ENCODE measurements at places on chromosomes 5 and 9.

DNA sequence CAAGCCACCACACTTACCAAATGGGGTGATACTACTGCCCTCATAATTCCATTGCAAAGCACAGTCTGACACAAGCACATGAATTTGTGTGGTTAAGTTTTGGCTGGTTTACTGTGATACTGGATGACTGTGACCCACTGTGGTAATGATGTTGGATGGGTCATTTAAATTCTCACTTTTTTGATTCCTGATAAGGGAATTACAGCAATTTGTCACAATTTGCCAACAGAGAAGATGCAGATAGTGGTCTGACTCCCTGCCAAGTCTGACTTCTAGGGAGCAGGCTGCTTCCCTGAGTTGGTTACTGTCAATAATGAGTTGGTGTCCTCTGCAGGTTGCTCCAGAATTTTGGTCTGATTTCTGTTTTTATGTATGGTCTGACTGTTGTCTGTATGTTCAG is 731.9 kb downstream of the MTRR start:
- no peak for DNase-seq

GRCh38 chr5:12133520-12133919 is 229.3 kb upstream of the CTNND2 start:
- no peak for DNase-seq

GRCh38 chr5:135881819-135882218 is 13.8 kb downstream of the IL9 start:
- no peak for DNase-seq

- DNase-seq, result no peak
Observed at GRCh38 chr9:108156270-108156998, 666.9 kb upstream of the KLF4 start.

DNA sequence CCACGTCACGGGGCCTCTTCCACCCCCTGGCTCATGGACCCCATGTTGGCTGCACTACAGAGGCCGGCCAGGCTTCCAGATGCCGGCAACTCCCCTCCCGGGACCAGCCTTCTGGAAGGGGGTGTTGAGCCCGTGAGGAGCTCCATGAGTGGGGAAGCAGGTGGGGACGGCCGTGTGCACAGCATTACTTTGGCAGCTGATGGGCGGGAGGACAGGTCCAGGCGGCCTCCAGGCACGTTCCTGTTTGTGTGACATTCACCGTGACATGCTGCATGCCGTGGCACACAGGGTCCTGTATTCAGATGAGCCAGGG is 29.1 kb upstream of the ABO start:
- DNase-seq, result no peak

- DNase-seq, result no peak
Observed at GRCh38 chr5:108686676-108687075, 61.0 kb upstream of the FER start.

GRCh38 chr5:72032788-72033187 is 74.5 kb upstream of the MAP1B start:
- DNase-seq, result no peak

DNA sequence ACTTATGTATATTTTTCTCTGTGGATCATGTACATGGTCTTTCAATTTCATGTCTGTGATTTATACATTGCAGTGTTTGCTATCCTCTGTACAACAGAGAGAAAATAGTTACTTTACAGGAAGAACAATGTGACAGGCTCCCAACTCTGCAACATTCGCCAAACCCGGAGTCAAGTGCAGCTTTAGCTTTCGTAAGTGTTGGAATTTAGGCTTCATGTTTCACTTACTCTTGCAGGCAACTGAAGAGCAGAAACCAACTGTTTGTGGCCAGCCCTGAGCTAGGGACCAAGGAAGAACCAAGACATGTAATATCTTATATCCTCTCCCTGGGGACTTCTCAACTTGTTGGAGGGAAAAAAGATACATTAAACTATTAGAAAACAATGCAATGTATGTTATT is 147.9 kb downstream of the C5orf15 start:
- no peak for DNase-seq

DNA sequence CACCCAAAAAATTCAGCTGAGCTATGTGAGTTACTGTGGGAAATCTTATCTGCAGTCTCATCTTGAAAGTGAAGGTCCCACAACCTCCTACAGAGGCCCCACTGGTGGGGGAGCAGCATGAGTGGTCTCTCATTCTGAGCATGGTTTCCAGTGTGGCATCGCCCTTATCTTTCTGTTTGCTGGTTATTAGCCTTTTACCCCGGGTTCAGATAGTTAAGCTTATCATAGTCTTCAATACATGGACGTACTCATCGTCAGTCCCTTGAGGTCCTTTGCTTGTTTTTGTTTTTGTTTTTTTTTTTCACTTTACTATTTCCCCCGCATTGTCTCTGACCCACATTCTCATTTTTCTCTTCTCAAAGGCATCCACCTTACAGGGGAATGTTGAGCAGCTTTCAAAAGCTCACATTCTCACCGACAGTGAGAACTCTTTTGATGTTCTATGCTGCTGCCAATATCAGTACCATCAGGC is 7.7 kb upstream of the HAVCR2 start:
- no peak for DNase-seq

DNA sequence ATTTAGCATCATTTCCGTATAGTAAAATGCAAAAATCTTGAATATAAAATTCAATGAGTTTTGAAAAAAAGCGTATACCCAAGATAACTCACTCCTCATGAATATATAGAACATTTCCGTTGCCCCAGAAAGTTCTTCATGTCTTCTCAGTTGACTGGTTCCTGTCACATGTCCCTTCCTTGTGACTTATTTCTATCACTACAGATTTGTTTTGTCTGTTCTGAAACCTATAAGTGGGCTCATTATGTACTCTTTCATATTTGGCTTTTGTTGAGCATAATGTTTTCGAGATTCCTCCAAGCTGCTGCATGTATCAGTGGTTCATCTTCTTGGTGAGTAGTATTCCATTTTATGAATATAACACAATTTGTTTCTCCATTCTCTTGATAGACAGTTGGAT is 11.0 kb upstream of the HACD4 start:
- DNase-seq, result no peak

DNA sequence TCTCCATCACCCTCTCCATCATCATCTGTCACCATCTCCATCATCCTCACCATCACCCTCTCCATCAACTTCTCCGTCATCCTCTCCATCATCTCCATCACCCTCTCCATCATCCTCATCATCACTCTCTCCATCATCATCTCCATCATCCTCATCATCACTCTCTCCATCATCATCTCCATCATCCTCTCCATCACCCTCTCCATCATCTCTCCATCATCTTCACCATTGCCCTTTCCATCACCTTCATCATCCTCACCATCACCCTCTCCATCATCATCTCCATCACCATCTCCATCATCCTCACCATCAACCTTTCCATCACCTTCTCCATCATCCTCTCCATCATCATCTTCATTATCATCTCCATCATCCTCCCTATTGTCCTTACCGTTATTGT is 565.5 kb upstream of the SGCD start:
- no peak for DNase-seq

- DNase-seq, result no peak
Observed at GRCh38 chr5:124111886-124112285, 599.9 kb downstream of the CSNK1G3 start.

DNA sequence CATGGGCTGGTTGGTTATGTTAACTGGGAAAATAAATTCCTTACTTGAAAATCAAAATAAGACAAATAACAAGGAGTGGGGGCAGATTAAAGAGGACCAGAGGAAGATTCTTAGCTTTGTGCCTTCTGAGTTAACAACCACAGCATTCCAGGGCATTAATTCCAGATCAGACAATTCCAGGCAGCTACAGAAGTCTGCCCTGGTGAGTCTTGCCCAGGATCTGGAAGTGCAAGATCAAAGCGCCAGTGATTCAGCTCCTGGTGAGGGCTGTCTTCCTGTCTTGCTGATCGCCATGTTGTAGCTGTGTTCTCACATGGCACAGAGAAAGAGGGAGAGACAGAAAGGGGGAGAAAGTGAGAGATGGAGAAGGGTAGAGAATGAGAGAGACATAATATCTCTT is 65.6 kb downstream of the ANXA2R start:
- DNase-seq, result no peak

Data from stimulated activated CD8-positive, alpha-beta memory T cell treated with anti-CD3 and anti-CD28 coated beads, Interleukin-12 subunit alpha, Interleukin-12 subunit beta, amount 100 ng/mL, for 1 hour (primary cell).